NCI-H1930 (cell line): ENCODE measurements at places on chromosomes 6 and 20.

DNA sequence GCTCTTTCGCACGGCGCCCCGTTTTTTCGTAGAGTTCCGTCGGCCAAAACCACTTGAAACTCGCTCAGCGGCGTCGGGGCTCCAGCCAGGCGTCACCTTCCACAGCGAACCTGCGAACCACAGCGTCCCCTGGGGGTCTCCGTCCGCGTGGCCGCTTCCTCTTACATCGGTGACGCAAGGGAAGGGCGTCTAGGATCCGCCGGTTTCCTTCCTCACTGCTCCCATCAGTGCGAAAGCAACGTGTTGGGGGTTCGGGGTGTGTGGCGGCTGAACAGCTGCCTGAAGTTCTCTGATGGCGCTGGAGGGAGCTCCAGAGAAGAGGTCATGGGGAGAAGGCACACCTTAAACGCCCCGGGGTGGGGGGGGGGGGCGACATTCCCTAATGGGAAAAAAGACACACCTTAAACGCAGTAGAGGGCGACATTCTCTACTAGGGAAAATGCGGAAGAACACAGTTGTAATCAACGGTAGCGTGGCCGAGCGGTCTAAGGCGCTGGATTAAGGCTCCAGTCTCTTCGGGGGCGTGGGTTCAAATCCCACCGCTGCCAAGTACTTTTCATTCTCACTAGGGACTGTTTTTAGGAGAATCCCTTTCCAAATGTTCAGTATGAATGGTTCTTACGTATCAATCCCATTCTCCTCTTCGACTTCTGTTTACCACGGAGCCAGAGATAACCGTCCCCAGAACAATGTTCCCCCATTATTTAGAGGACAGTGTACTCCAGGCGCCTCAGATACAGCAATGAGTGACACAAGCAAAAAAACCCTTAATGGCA lies 16.4 kb downstream of the ZNF311 start:
- DNase-seq: no peak

DNA sequence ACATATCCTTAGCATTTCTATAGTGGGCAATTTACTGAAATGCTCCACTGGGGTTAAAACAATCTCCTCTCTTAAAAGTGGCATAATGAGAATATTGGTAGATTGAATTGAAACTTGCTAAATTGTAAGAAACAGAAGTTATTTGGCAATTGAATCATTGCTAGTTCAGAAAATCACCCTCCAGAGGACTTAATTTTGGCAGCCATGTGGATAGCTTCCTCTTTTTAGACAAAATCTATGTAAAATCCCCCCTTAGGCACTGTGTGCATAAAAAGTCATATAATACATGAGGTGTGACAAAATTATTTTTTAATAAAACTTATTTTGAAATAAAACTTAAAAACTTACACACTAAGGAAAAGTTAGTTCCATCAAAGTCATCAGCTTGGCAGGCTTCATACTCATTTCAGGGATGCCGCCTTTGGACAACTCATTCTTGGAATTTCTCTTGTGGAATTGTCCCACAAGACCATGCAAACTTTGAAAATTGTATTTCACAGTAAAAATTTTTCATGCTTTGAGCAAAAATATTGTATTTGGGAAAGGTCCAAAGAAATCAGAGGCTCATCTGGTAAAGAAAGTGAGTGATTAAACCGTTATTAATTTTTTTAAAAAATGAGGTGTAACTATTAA lies 473.0 kb downstream of the BCKDHB start:
- DNase-seq: no peak

- no peak for DNase-seq
Observed at GRCh38 chr6:35370785-35371493, 28.6 kb downstream of the PPARD start.

DNA sequence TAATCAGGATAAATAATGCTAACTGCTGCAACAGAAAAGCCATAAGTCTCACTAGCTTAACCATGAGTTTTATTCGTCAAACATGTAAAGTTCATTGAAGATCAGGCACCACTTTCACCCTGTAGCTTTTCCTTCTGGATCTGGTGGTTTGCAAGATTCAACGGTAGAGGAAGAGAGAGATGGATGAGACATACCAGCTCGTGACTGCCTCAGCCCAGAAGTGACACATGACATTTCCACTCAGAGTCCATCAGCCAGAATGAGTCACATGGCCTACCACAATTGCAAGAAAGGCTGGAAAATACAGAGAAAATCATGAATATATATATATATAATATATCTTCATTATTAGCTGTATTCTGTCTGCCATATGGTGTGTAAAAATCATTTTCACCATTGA lies 29.0 kb downstream of the SPTLC3 start:
- DNase-seq: no peak

- DNase-seq: peak; percentile 14
Observed at GRCh38 chr6:19896693-19897010, 59.5 kb downstream of the ID4 start.

GRCh38 chr6:160750276-160750689 lies 48.2 kb downstream of the PLG start:
- DNase-seq: no peak
